ENCODE measurements at places on chromosomes 1 and 21.

DNA sequence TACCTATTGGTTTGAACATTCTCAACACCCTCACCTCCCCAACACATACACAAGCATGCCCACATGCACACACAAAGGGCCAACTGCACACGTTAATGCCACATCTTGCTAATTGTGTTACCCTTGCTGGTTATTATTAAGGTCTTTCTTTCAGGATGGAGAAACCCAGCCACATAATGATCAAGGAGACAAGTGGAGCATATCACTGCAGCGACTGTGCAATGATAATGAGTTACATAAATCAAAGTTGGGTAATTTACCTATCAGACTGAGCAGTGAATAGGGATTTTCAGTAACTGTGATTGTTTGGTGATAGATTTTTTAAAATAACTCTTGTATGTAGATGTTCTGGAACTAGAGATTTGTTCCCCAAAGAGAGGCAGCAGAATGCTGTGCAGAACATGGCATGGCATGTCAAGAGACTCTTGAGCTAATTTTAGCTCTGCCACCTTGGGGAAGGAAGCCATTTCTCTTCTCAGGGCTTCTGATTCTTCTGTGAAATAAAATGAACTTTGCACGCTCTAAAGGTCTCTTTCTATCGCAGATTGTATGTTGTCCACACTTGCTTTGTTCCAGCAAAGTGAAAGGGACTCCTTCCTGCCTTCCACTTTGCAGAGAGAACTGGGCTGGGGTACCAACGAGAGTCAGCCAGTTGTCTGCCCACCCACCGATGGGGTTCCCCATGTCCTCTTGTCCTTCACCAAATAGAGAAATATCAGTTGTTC, 126.0 kb upstream of the CAMK1G start:
- no peak for DNase-seq

GRCh38 chr1:23903754-23904153, 9.4 kb downstream of the CNR2 start:
- DNase-seq = no peak

- DNase-seq = no peak
These were observed 66.3 kb downstream of the ARHGEF10L start for GRCh38 chr1:17605582-17606344.

DNA sequence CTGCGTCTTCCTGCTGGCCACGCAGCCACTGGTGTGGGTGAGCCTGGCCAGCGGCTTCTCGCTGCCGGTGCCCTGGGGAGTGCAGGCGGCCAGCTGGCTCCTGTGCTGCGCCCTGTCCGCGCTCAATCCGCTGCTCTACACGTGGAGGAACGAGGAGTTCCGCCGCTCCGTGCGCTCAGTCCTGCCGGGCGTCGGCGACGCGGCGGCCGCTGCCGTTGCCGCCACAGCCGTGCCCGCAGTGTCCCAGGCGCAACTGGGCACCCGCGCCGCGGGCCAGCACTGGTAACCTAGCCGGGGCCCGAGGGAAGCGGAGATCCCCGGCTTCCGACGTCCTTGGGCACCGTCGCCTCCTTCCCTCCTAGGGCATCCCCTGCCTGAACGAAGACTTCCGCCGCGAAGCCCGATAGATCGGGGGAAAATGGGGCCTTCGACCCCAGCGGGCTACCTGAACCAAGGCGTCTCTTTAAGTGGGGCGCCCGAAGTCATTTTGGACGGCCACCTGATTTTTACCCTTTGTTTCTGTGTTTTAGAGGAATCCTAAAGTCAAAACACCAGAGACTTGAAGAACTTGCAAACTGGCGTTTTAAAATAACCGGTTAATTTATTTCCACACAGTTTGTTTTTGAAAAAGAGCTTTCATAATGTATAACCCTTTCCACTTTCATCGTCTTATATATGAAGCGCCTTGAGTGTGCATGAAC, 2.0 kb downstream of the GPR88 start:
- DNase-seq = no peak

GRCh38 chr1:200265881-200266280, 144.0 kb downstream of the ZNF281 start:
- no peak for DNase-seq

- DNase-seq = no peak
These were observed 57.9 kb downstream of the RASAL2 start for GRCh38 chr1:178151831-178152230.

GRCh38 chr1:13828454-13829151, 128.6 kb downstream of the PRDM2 start:
- no peak for DNase-seq

GRCh38 chr1:155254714-155255242, 505 bp downstream of the ENTREP3 start:
- no peak for DNase-seq

- no peak for DNase-seq
These were observed 7.4 kb upstream of the GRHL3 start for GRCh38 chr1:24311741-24312140.

DNA sequence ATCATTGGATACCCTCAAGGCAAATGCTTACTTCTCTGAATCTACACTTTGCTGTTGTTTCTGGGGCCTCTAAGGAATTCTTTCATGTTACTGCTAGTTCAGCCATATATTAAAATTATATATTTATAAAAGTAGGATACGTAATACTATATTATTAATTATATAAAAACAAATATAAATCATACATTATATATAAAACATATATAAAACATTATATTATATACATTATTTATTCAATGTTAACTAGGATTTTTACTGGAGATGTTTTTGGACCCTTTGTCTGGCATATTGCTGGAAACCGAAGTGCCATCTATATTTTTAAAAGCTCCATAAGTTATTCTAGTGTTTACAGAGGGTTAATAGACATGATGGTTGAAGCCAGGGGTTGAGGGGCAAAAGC, 12.2 kb downstream of the ALG6 start:
- no peak for DNase-seq

DNA sequence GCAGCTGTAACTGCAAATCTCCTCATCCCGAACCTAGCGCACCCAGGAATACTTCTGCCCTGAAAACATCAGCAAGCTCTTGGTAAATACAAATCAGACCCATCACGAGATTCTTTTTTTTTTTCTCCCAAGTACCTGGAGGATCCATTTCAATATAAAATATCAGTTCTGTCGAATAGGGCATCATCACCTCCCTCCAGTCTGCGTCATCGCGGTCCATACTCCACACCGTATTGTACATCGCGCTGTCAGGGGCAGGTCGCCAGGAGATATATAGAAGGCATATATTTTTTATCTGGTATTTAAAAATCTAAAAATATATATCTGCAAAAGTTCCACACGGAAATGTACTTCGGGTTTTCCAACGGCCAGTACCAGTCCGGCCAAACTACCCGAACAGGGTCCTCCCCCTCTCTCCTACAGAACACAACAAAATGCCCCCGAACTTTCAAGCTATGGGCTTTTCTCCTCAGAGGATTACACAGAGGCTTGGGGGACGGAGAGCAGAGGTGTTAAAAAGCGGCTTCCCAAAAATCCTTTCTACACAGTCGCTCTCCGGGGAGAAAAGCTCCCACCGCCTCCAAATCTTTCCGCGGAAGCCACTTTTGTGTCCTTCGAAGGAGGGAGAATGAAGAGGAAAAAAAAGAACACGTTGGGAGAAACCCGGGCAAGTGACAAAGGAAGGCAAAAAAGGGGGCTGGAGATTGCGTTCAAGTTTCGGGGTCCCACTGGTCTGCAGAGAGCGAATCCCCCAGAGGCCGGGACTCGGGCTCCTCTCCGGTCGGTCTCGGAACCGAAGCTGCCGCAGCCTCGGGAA, 509 bp downstream of the PIK3R3 start:
- DNase-seq = no peak

DNA sequence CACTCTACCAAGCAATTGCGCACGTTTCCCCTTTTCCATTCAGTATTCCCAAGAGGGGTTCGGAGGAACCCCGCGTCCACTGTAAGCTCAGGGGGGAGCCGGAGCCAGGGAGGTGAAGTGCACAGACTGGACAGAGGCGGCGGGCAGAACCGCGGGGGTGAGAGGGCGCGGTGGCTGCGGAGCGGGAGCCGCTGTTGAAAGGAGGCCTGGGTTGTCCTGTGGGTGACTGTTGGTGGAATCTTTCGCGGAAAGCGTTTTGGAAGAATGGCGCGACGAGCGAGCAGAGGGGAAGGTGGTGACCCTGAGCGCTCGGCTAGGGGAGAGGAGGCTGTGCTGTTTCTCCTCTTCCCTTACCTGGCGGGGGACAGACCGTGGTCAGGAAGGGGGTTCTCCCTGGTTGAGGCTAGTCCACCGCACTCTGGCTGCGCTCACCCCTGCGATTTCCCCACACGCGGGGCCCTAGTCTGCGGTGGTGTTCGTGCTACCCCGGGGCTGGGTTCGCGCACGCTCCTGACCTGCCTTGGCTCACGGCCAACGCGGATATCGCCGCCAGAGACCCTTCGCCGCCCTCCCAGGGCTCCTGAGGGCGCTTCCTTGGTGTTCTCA, 92.8 kb downstream of the PRKAB2 start:
- no peak for DNase-seq

All from SIG-M5 (cell line).